Stomach (tissue), 19 donors: ENCODE measurements at places on chromosomes 16 and 17. TPM values are rescaled to one million over a fixed set of nuclear protein-coding genes. Genes with fewer than 3 reads are reported as not detected.

DNA sequence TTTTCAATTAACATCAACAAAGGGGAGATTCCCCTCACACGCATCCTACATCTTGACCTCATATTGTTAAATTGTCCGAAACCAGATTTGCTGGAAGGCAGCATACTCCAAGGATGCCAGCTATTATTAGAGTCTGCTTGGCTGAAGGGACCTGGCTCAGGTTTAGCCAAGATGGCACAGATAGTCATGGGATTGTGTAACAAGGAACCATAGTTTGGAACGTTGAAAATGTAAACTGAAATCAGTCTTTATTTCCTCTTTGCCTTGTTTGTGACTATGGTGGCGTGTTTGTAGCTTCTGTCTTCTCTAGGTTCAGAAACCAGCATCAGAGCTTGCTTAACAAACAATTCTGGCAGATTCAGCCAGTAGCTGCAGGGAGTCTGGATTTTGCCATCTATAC lies 5.9 kb downstream of the ARSG start:
- DNase-seq, result no peak

- DNase-seq, result no peak
These were observed 11.8 kb downstream of the UTS2R start for GRCh38 chr17:82383411-82383810.

DNA sequence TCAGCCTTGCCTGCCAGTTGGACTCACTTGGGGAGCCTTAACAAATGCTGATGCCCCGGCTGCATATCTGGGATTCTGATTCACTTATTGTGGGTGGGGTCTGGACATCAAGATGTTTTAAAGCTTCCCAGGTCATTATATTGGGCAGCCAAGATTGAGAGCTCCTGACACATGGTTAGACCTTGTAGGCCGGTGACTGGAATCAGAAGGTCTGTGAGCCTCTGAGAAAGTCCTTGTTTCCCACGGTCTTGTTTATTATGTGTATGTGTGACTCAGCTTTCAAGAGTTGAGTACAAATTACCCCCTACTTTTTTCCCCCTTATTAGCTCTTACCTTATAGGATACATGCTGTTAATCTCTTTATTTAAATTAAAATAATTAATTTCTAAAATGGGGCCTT lies 103.5 kb downstream of the ABCC1 start:
- no peak for DNase-seq

DNA sequence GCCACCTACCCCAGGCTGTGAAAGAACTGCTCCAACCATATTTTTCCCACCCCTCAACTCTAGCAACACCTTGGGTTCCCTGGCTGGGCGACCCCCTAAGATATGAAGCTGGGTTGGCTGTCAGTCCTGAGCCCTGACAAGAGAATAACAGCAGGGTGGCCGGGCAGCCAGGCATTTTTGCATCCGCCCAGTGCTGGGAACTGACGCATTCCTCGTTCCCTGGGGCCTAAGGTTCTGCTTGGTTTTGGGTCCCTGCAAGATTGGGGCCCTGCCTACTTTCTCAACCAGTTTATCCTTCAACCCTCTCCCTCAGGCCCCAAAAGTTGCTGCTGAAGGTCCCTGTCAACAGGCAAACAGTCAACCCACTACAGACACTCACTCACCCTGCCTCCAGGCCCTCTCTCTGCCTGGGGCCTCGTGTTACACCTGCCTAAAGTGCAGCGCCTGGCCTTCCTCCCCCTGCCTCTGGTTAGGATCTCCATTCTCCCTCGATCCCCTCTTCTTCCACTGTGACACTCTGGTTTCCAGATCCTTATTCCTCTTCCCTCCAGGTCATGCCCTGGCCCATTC lies 151.5 kb downstream of the STX8 start:
- no peak for DNase-seq

GRCh38 chr17:33204156-33204555 lies 88.9 kb downstream of the ASIC2 start:
- DNase-seq, result no peak

DNA sequence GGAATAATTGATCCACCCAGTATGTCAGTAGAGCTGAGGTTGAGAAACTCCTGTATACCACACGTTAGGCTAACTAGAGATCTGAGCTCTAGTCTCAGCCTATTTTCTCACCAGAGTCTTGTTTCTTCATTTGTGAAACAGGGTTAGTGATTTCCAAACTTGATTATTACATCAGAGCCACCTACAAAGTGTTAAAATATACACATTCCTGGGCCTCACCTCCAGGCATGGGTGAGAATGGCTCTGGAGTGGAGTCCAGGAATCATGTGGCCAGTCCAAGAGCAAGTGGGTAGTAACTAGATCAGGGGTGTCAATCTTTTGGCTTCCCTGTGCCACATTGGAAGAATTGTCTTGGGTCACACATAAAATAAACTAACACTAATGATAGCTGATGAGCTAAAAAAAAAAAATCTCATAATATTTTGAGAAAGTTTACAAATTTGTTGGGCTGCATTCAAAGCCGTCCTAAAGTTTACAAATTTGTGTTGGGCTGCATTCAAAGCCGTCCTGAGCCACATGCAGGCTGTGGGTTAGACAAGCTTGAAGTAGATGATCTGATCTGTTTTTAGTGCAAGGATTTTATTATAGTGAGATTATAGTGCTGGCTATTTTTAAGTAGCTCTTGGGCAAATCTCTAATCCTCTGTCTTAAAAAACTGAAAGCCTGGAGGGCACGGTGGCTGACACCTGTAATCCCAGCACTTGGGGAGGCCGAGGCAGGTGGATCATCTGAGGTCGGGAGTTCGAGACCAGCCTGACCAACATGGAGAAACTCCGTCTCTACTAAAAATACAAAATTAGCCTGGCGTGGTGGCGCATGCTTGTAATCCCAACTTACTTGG lies 20.4 kb downstream of the PRCD start:
- DNase-seq, result no peak

- DNase-seq, result peak; percentile 23
These were observed 39.0 kb upstream of the KDM8 start for GRCh38 chr16:27164352-27164751.

- no peak for DNase-seq
These were observed 144.8 kb upstream of the RPH3AL start for GRCh38 chr17:497241-498034.

- peak; percentile 4 for DNase-seq
These were observed 7.6 kb upstream of the CMTR2 start for GRCh38 chr16:71296584-71297340.

DNA sequence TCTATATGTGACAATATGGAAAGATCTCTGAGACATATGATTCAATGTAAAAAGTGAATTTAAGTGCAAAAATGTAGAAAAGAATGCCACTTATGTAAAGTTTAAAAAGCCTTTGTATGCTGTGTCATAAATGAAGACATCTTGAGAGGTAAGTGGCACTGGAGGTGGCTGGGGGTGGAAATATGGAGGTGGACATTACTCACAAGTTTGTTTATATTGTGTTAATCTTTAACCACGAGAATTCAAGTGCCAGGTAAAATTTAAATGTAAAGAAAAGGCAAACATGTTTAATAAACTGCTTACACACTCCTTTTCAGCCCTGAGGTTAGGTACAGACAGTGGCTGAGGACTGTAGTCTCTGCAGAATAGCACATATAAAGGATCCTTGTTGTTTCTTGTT lies 235.1 kb downstream of the ABCC12 start:
- no peak for DNase-seq

DNA sequence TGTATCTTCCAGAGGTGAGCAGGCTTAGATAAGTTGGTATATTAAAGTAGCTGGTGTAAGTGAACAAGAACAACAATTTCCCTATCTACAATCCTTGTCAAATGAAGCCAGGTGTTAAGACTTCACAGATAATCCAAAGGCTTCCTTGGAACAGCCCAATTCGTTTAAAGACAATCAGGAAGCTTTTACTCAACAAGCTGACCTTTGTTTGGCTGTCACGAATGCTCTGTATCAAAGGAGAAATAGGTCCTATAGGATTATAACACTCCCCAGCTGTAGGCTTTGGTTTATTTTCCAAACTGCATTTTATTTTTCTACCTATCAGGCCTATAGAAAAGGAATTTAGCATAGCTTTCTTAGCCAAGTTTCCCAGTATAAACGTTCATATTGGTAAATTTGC lies 766.5 kb upstream of the GOT2 start:
- no peak for DNase-seq

GRCh38 chr17:6450926-6451832 lies 6.9 kb downstream of the PIMREG start:
- no peak for DNase-seq

GRCh38 chr17:42323268-42323773 lies 35.0 kb downstream of the STAT5A start:
- no peak for DNase-seq

DNA sequence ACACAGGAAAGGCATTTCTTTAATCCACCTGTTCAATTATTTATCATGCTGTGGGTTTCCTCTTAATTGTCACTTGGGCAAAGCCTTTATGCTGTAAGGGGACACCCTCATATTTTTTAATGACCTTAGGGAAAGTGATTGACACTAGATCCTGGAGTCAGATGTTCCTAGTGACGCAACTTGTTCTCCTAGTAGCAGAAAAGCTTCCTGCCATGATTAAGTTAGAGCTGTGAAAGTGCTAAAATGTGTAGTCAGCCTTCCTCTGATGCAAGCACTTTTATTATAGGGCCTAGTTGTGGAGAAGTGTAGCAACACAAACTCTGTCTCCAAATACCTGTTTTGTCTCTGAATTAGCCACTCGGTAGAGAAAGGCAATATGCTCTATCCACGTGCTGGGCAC lies 12.3 kb downstream of the TMEM100 start:
- DNase-seq, result no peak

DNA sequence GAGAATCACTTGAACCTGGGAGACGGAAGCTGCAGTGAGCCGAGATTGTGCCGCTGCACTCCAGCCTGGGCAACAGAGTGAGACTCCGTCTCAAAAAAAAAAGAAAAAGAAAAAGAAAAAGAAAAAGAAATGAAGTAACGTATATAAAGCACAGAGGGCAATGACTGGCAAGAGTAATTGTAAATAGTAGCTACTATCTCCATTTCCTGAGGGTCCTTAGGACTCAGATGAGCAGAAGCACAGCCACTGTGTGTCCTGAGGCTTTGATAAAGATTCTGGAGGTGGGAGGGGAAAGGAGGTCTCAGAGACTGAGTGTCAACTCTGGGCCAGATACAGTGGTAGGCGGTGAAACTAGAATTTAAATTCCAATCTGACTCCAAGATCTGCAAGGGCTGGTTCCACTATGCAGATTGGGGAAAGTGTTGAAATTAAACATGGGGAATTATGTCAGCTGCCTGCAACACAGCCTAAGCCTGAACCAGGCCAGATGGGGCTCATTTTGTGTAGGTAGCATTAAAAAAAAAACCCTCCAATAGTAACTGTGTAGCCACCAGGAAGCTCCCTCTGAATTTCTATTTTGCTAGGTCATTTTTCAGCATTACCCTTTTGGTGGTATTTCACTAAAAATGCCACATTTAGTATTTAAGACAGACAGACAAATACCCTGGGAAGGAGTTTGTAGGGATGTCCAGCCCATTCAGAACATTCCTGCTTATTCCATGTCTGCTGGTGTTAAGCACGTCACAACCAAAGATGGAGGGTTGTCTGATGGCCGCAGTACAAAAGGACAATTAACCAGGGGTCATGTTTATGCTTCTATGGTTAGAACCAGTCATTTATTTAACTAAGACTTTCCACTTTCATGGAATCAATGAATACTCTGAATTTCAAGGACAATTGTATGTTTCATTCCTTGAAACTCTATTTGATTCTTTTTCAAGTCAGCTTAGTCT lies 46.1 kb downstream of the TBX4 start:
- DNase-seq, result no peak

DNA sequence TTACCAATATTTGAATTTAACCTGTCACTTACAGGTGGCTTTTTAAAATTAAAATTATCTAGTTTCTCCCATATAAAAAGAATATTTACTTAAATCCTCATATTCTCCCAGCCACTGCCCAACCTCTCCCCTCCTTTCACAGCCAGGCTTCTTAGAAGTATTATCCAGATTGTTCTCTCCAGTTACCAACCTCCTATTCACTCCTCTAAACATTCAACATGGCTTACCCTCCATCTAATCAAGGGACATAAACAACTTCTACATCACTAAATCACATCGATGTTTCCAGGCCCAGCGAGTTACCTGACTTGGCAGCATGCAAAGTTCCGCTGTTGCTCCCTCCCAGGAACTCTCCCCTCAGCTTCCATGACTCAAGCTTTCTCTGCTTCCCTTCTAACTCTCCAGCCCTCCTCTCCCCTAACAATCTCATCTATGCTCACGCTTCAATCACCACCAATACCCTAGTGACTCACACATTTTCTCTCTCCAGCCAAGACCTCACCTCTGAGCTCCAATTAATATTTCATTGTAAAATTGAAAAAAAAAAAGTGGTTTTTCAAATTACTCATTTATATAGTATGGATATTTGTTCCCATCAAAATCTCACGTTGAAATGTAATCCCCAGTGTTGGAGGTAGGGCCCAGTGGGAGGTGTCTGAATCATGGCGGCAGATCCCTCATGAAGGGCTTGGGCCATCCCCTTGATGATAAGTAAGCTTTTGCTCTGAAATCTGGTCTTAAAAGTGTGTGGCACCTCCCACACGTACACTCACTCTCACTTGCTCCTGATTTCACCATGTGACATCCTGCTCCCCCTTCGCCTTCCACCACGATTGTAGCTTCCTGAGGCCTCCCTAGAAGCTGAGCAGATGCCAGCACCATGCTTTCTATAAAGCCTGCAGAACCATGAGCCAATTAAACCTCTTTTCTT lies 88.5 kb downstream of the HELZ start:
- DNase-seq, result no peak

DNA sequence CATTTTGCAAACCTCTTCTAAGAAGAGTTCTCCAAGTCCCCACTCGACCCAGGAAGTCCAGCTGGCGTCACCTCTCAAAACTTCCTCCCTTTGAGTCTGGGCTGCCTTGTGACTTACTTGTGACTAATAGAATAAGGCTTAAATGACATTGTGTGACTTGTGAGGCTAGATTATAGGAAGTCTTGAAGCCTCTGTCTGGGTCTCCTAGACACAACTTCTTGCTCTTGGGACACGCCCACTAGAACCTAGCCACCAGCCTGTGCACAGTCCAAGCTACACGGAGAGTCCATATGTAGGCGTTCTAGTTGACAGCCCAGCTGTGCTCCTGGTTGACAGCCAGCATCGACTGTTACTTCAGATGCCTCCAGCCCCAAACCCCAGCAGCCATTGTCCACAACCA lies 66.7 kb upstream of the TANC2 start:
- peak; percentile 52 for DNase-seq

DNA sequence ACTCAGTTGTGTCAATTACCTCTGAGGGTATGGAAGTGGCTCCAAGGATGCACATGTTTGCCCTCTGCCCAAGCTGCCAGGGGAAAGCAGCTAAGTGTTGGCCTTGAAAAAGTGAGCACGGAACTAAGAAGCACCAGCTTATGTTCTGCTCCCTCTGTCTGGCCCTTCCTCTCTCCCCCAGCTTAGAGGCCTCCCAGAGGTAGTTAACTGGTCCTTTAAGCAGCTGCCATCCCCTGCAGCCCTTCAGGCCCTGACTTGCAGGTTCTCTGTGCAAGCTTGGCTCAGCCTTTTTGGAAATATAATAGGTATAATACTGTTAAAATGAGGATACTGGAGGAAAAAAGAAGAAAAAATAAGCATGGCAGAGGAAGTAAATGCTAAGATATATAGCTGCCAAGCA lies 7.0 kb upstream of the UBE2Z start:
- DNase-seq, result no peak

- no peak for DNase-seq
These were observed 294.4 kb downstream of the SOX9 start for GRCh38 chr17:72414967-72415853.

- no peak for DNase-seq
These were observed 520.9 kb upstream of the CDH5 start for GRCh38 chr16:65845466-65846209.

TEX19 gene
- polyA plus RNA-seq, result not detected

NPIPA7 gene
- 16.2 TPM for polyA plus RNA-seq

TNFRSF17 gene
- polyA plus RNA-seq, result 2.0 TPM

CCR7 gene
- 0.92 TPM for polyA plus RNA-seq

C1QTNF8 gene
- polyA plus RNA-seq, result not detected

COASY gene
- polyA plus RNA-seq, result 93.4 TPM

KRTAP17-1 gene
- polyA plus RNA-seq, result not detected

MMP15 gene
- polyA plus RNA-seq, result 8.1 TPM
